Right hindlimb (tissue), 1 donor: ENCODE measurements at places on chromosomes 12 and 14.

DNA sequence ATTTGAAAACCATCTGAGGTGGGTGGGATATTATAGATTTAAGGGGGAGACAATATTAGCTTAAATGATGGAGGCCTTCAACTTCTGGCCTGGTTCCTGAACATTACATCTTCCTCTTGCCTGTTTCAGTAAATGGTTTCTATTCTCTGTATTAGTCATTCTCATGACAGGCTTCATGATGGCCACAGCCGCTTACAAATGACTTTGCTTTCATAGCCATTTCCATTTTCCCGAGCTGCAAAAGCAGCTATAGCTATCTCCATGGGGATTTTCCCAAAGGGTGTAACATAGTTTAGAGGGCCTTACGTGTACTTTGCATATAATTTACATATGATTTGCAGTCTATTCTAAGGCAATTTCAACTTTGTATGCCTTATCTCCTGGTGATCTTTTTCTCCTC, 121.8 kb downstream of the NRXN3 start:
- DNase-seq, result no peak

- no peak for DNase-seq
Observed at GRCh38 chr12:98420461-98420860, 94.9 kb upstream of the TMPO start.

DNA sequence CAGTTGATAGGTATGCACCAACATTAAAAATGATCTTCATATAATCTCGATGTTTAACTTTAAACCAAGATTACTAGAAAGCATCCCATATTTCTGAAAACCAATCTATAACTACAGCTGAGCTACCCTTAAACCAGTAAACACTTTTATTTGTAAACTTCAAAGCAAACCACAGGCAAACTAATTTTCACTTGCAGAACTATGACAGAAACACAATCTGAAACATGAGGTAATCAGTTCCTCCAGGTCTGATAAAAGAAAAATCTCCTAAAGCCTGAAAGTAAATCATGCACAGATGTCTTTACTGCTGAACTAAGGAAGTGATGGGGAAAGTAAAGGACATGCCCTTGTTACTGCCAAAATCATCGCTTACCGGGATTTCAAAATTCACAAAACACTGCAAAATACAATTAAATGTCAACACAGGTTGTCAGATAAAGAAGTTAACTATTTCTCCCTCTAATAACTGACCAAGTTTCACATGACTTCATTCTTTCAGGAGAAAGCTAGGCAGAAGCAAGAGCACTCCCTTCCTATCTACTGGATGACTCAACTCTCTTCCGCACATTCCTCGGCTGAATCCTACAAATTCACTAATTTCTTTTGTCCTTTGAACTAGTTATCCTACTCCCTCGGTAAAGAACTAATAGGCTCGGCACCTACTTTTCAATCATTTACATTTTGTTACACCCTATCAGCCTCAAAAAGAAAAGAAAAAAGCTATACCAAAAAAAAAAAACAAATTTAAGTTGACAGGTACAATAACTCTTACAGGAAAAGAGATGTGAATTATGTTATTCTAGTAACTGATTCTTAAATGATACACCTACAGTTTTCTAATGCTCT, 1.4 kb downstream of the EEA1 start:
- no peak for DNase-seq

DNA sequence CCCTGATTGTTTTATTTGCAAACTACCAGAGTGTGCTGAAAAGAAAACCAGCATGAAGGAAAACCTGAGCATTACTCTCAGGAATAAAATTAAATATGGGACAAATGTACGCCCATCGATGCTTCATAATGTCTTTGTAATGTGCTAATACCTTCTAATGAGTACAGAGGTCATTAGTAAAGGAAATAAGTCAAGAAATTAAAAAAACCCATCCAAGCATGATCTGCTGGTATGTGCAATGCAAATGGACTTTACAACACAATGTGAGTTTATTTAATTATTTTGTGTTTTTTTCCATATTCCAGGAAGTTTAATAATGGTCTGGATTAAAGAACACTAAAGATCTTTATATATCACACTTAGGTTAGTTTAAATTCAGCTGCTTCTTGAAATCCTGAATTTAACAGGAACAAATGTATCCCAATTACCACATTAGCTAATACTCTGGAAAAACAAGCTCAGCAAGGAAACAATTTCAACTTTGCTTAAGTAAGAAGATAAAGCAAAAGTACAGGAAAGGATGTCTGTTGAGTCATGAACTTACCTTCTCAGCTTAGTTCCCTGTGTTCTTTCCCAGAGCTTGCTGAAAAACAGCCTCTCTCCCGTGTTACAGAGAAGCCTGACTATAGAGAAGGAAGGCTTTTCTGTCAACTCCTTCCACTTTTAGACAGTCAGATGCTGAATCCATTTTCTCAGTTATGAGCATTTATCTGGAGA, 179.3 kb upstream of the TMEM260 start:
- no peak for DNase-seq

DNA sequence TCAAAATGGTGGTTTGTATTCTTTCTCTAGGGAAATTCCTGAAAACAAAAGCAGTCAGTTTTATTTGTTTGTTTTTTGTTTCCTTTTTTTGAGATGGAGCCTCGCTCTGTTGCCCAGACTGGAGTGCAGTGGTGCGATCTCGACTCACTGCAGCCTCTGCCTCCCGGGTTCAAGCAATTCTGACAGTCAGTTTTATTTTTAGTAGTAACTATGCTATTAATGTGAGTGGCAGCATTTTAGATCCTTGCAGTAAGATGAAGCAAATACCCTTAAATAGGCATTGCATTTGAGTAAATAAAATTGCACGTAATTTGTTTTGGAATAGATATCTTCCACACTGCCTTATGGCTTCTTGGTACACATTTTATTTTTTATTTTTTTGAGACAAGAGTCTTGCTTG, 23.6 kb downstream of the YY1 start:
- no peak for DNase-seq
